Mucosa of descending colon (tissue), 3 donors: ENCODE measurements at places on chromosomes 2 and 18.

DNA sequence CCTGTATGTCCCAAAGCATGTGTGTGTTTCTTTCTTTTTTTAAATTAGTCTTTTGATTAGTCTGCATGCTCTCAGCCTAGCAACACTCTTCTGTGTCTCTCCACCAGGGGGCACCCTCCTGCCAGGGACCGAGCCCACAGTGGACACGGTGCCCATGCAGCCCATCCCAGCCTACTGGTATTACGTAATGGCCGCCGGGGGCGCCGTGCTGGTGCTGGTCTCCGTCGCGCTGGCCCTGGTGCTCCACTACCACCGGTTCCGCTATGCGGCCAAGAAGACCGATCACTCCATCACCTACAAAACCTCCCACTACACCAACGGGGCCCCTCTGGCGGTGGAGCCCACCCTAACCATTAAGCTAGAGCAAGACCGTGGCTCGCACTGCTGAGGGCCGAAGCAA is 93.8 kb downstream of the NRP2 start:
- DNase-seq, result no peak

GRCh38 chr18:30177056-30177455 is 865.5 kb downstream of the DSC3 start:
- no peak for DNase-seq

DNA sequence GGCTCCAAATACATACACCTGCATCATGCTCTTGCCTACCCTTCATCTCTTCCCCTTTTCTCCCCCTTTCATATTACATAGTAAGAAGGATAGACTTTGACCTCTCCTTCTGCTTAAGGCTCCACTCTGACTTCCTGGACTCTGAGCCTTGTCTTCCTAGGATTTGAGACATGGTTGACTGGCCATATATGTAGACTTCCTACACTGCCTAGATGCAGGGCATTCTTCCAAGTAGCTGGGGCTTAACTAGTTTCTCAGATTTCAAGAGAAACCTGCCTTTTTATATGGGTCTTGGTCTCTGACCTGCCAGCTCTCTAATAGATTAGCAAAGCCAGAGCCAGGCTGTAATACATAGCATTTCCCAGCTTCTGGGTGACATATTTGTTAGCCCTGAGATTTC is 35.4 kb upstream of the CYP26B1 start:
- no peak for DNase-seq

DNA sequence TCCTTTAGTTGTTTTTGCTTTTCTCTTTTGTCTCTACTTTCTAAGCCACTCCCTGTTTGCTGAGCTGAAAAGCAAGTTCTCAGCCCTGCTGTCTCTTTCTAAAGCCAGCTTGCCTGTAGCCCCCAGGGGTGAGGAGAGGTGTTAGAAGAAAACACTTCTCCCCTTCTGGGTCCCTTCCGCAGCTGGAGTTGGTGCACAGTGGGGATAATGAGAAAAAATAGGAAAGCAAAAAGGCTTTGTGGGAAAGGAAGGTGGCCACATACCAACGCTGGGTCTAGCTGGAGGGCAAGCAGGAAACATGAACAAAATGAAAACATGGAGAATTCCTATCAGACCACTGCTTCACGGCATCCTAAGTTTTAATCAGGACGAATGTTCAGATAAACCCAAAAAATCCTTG is 15.5 kb upstream of the SLC20A1 start:
- DNase-seq, result no peak

DNA sequence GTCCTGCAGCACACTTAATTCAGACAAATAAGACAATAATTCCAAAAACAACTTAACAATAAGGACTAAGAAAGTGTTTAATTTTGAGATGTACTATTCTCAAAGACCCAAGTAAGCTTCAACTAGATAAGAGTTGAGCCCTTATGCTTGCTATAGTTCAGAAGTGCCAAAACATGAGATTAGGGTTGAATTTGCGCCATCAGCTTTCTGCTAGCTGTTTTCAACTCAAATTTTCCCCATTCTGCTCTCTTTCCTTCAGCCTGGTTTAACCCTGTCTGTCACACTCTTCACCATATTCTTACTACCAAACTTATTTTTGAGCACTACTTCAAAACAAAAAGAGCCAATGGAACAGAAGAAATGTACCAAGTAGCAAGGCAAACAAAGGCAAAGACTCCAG is 4.1 kb downstream of the NFE2L2 start:
- no peak for DNase-seq

DNA sequence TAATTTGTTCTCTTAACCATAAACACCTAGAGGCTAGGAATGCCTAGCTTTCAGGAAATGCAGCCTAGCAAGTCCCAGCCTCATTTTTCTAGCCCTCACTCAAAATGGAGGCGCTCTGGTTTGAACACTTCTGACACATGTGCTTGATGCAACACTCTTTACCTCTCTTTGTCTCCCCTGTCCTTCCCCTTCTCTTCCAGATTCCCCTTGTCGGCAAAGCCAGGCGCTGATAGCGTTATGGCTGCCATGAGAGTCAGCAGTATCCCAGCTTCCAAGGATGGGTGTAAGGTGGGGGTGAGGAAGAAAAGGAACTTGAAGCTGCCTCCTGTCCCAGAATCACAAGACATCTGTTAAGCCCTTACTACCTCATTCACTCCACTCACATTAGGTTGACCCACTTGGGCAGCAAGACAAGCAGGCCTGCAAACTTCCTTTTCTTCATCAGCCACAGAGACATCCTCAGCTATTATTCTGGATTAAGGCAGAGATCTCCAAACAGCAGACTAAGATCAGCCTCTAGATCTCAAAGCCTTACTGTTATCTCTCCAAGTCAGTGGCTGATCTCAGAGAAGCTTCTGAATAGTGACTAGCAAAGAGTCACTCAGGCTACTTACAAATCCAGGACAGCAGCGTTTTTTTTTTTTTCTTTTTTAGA is 1.9 kb upstream of the ST3GAL5 start:
- DNase-seq, result no peak

- no peak for DNase-seq
Measured at GRCh38 chr2:16709769-16710168, 44.1 kb upstream of the CYRIA start.

DNA sequence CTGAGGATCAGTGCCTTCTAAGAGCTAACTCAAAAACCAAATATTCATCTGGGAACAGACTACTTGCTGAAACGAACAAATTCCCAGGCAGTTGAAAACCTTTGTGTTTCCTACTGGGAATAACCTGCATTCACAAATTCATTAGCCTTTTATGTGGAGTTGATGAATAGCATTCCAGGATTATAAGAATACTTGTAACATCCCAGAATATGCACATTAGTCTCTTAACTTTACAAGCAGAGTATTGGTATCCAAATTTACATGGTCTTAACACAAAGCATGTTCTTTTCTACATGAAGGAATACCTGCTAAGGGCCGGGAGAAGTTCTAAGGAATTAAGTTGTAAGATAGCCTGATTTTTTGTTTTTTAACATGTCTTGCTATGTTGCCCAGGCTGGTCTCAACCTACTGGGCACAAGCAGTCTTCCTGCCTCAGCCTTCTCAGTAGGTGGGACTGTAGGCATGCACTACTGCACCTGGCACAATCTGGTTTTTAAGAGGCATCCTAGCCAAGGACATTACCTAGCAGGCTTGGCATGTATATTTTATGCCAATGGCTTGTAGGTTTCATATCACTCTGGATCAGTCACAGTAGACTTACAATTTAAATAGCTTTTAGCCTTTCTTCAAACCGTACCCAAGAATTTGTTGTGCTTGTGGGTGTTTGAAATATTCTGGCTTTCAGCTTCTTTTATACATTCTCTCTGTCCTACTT is 50.7 kb downstream of the MGAT5 start:
- DNase-seq, result no peak

- no peak for DNase-seq
Measured at GRCh38 chr2:119250718-119251290, 27.2 kb downstream of the STEAP3 start.

- DNase-seq, result no peak
Measured at GRCh38 chr18:58997811-58998337, 133.2 kb downstream of the ZNF532 start.

DNA sequence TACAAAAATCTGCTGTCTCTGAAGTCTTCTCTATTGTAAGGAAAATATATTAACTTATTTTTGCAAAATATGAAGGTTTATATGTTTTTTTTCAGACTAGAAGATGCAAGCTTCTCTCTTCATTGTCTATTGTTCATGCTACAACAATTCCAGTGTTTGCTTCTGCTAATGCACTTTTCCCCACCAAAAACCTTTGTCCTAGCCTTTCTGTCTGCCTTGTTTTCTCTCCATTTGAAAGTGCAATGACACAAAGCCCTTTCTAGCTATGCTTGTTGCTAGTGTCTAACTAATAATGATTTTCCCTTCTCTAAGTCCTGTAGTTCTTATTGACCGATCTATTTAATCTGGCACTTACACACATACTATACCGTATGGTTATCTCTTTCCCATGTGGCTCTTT is 369.5 kb upstream of the CELF4 start:
- no peak for DNase-seq

- no peak for DNase-seq
Measured at GRCh38 chr2:25483607-25484266, 142.0 kb upstream of the DNMT3A start.

- no peak for DNase-seq
Measured at GRCh38 chr2:109299536-109299935, 170.5 kb downstream of the SH3RF3 start.

DNA sequence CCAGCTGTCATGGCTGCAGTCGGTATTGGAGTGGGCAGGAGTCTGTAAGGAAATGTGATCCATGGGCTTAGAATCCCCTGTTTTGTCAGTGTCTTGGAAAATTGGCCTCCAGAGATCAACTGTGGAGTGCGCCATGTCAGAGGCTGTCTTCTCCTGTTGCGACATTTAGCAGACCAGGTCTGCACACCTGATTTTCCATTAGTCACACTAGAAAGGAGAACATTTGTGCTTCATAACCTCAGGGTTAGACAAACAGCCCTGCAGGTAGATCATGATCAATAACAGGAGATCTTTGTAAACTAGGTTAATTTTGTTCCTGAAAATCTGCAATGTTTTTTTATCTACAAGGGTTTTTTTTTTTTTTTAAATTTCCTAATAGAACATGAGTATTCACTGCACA is 28.0 kb downstream of the LDLRAD4 start:
- no peak for DNase-seq

DNA sequence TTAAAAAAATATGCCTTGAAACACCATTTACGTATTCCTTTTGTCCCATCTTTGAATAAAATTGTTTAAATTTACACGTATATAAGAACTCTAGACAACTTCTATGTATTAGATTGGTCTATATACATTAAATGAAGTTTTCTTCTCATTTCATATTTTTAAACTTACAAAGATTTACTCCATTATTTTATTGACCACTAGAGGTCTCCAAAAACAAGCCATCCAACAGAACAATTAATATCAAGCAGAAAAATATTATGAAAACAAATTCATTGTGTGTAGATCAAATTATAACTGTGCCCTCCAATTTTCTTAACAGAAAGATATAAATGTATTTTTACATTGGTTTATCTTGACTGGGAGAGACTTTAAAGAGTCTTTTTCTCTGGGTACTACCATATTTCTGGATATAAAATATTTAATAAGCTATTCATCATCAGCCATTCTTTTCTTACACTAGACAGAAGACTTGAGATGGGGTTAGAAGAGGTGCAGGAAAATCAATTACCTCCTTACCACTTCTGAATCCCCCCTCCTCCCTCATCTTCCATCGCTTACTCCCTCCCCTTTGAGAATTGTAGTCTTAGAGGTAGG is 66.5 kb downstream of the DPP4 start:
- DNase-seq, result no peak
